Esophagus squamous epithelium (tissue), 5 donors: ENCODE measurements at places on chromosomes 13 and 19. TPM values are rescaled to one million over a fixed set of nuclear protein-coding genes. Genes with fewer than 3 reads are reported as not detected.

- no peak for DNase-seq
These were observed 14.7 kb downstream of the PIN1 start for GRCh38 chr19:9849791-9850190.

DNA sequence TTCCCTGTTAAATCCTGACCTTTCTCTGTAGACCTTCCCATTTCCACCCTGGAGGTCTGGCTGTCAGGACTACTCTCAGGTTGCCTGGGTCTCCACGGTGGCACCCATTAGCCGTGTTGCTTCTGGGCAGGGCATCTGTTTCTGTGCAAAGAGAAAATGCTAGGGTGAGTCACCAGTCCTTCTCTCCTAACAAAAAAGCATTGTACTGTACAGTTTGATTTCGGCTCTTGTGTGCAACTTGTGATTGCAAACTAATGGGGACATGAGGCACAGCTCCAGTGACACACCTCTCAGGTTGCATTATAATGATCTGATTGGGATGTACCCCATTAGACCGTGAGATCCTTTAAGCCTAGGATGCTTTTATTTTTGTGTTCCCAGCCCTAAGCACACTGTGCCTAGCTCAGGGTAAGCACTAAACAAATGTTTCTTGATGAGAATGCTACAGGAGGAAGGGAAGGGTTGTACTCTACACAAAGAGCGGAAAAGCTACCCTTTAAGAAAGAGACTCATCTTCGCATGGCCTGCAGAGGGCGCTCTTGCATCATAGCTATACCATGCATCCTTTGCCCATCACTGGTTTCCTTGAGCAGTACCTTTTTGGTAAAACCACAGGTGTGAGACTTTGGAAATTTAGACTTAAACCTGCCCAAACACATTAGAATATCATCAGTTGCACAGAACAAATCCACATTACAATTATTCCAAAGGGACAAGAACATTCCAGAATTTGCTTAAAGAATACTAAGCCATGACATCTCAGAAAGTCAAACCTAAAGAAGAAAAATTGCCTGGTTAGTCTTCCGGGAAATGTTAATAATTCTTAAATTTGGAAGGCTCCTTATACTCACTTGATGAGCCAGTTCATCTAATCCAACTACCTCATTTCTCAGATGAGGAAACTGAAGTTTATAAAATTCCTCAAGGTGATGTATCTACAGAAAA is 20.3 kb upstream of the TRIM13 start:
- peak; percentile 2 for DNase-seq

The CNMD gene
- total RNA-seq: not detected

DNA sequence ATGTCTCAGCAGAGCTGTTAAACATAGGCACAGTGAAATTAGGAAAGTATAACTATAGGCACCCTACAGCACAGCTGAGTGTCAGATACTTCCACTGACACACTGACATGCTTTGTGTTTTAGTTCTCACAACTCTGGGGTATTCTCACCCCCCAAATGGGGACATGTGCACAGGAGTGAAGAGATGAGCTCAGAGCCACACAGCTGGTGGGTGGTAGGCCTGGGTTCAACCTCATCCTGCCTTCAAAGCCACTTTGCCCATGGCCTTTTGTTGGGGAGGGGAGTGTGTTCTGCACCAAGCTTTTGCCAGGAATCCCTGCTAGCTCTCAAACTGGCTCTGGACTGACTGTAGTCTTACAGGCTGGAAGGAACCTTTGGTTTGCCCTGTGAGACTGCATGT is 1.7 kb upstream of the SLC35E1 start:
- DNase-seq: no peak

- no peak for DNase-seq
These were observed 71.4 kb downstream of the MIPEP start for GRCh38 chr13:23817830-23818229.

GRCh38 chr19:44653977-44654774 is 10.5 kb downstream of the PVR start:
- DNase-seq: no peak

- DNase-seq: no peak
These were observed 51.1 kb downstream of the FAM216B start for GRCh38 chr13:42832341-42833096.

The CYP2S1 gene
- 20.3 TPM for total RNA-seq

GRCh38 chr13:40149611-40150274 is 494.3 kb downstream of the COG6 start:
- no peak for DNase-seq

The C13orf46 gene
- total RNA-seq: not detected

DNA sequence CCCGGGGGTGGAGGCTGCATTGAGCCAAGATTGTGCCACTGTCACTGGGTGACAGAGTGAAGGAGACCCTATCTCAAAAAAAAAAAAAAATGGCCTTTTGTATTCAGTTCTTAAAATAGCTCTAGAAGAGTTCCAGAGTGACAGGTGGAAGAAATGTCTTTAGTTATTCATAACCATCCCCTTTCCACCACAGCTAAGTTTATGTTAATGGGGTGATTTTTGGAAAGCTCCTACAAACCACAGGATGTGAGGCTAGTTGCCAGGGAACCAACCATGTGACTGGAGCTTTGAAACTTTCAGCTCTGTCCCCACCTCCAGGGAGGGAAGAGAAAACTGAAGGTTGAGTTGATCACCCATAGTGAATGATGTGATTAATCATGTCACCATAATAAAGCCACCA is 6.9 kb downstream of the ZNF490 start:
- DNase-seq: no peak

DNA sequence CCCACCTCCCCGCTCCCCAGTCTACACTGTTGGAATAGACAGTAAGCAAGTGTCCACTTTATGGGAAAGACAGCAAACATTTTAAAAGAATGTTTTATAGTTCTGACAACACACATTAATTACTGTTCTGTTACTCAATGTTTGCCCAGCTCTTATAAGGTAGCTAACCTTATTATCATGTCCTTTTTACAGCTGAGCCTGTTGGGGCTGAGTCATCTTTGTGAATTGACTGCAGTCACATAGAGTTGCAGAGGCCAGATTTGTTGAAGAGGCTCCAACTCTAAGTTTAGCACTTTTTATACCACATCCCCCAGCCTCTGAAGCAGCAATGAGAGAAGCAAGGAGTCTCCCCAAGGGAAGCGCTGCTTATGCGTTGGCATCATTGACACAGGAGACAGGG is 76.2 kb downstream of the C13orf42 start:
- no peak for DNase-seq
